ENCODE measurements at places on chromosomes 2 and 18. TPM values are rescaled to one million over a fixed set of nuclear protein-coding genes. Genes with fewer than 3 reads are reported as not detected.
A peak's percentile ranks its signal among the peaks of the same experiment; 100 is the strongest.

DNA sequence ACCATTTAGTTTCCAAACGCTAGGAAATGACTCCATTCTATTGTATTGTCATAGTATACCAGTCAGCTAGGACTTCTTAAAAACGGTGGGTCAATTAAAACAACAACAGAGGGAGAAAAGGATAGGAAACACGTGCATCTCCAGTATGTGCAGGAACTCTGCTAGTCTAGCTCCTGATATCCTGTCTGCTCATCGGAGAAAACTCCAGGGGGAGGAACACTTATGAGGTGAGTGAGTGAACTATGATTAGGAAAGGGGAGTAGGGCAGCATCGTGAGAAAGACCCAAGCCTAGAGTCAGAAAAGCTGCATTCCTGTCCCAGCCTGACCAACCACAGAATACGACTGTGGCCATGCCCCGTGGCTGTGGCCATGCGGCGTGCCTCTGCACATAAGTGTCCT, 34.2 kb downstream of the DTNB start:
- no peak for DNase-seq

The B4GALT6 gene
- 2.4 TPM for total RNA-seq

The IL1R2 gene
- total RNA-seq: 1.1 TPM

GRCh38 chr2:191811807-191812602, 34.9 kb downstream of the CAVIN2 start:
- peak; percentile 52 for DNase-seq

The OXER1 gene
- 0.40 TPM for total RNA-seq

- DNase-seq: peak; percentile 2
Measured at GRCh38 chr18:38494065-38494464, 928.5 kb upstream of the CELF4 start.
